ENCODE measurements at places on chromosomes 3 and 15. TPM values are rescaled to one million over a fixed set of nuclear protein-coding genes. Genes with fewer than 3 reads are reported as not detected.

CAND2 gene
- total RNA-seq: under 0.01 TPM

VIPR1 gene
- total RNA-seq: 215 TPM

SOX14 gene
- not detected for total RNA-seq

SLC28A1 gene
- not detected for total RNA-seq

TMEM44 gene
- total RNA-seq: 19.0 TPM

CAV3 gene
- not detected for total RNA-seq

ERICH6 gene
- total RNA-seq: not detected

ARHGEF26 gene
- 3.3 TPM for total RNA-seq

SLC6A11 gene
- total RNA-seq: not detected

PATL2 gene
- total RNA-seq: 1.1 TPM

TMCO5A gene
- not detected for total RNA-seq

DNAH12 gene
- total RNA-seq: 1.6 TPM

SLC35G2 gene
- 21.7 TPM for total RNA-seq

KNSTRN gene
- total RNA-seq: 201 TPM

CCDC174 gene
- 10.8 TPM for total RNA-seq

TRH gene
- not detected for total RNA-seq

MGLL gene
- total RNA-seq: 42.0 TPM

ERC2 gene
- total RNA-seq: 0.24 TPM

GOLGA8K gene
- not detected for total RNA-seq

PCOLCE2 gene
- 2.8 TPM for total RNA-seq

RYR3 gene
- total RNA-seq: under 0.01 TPM

WHAMM gene
- 3.6 TPM for total RNA-seq

TBL1XR1 gene
- 117 TPM for total RNA-seq
